PC-9 (cell line): ENCODE measurements at places on chromosomes 7 and 10. TPM values are rescaled to one million over a fixed set of nuclear protein-coding genes. Genes with fewer than 3 reads are reported as not detected.

GRCh38 chr7:84801396-84801795 lies 385.5 kb downstream of the SEMA3D start:
- no peak for DNase-seq

The HHEX gene
- total RNA-seq = 5.8 and 7.8 TPM in 2 replicates

DNA sequence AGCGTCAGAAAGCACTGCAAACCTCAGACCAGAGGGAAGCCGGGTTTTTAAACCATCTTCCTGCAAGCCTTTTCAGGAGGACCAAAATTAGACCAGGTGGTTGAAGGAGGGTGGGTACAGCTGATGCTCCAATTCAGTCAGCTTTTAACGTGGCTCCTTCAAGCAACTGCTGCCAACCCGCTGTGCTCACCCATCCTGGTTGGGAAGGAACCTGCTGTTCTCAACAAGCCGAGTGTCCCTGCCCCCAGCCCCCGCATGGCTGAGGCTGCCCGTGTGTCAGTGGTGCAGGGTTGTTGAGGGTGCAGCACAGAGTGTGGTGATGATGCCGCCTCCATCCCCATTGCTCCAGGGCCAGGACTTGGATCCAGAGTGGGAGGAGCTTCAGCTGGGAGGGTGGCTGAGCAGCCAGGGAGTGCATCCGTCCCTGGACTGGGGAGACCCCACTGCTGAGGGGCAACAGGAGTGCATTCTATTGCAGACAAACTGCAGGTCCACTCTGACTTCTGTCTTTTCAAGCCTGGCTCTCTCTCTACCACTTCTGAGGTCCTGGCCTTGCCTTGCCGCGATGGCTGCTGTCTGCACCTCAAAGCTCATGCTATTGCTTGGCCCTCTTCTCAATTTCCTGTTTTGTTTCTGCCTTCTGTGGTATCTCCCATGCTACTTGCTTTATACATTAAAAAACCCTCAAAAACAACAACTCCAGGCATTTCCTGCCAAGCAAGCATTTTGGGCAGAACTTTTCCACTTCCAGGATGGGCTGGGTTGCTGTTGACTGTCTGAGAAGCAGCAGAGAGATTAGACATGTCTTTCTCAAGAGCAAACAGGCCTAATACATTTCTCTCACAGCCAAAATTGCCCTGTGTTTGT lies 134.7 kb downstream of the DNAJB6 start:
- no peak for DNase-seq

DNA sequence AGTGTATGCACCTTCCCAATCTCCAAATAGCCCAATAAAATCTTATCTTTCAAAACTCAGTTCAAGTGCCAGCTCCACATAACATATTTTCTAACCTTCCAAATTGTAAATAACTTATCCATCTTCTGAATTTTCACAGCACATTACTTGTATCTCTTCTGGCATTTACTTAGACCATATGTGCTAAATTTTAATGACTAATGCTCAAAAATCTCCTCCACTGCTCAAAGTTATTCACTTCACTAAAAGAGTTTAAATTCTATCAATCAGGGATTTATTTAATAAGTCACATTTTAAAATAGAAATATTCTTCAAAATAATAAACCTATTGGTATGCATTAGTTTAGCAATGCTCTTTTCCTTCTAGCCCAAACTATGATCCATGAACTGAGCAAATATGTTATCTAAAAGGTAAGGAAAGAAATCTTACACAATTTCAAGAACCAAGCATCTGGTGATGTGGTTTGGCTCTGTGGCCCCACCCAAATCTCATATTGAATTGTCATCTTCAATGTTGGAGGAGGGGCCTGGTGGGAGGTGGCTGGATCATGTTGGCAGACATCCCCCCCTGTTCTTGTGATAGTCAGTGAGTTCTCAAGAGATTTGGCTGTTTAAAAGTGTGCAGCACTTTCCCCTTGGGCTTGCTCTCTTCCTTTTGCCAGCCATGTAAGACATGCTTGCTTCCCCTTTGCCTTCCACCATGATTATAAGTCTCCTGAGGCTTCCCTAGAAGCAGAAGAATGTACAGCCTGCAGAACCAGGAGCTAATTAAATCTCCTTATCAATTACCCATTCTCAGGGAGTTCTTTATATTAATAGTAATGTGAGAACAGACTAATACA lies 28.1 kb upstream of the GPR22 start:
- no peak for DNase-seq
